ENCODE measurements at places on chromosomes 11 and 22.

DNA sequence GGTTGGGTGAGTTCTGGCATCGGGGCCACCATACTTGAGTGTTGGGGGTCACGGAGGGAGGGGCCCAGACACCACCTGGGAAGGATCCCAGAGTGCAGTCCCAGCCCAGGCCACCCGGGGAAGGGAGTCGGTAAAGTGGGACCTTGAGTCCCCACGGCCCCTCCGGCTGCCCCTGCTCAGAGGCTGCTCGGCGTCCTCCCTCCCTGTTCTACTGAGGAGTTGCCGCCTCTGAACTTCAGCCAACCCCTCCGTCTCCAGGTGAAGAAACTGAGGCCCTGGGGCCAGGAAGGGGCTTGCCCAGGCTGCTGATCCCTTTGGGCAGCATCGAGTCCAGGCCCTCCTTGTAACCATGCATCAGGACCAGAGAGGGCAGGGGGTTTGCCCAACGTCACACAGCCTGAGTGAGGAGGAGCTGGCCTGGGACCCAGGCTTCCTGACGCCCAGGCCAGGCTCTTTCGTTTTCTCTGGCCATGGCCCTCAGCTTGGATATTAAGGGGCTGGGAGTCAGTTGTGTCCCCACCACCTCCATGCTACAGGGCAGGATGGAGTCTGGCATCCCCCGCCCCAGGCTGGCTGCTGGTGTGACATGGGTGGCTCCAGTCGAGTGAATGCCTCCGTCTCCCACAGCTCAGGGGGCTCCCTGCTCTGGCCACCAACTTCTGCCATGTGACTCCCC is 1.3 kb downstream of the PARVG start:
- no peak for DNase-seq

DNA sequence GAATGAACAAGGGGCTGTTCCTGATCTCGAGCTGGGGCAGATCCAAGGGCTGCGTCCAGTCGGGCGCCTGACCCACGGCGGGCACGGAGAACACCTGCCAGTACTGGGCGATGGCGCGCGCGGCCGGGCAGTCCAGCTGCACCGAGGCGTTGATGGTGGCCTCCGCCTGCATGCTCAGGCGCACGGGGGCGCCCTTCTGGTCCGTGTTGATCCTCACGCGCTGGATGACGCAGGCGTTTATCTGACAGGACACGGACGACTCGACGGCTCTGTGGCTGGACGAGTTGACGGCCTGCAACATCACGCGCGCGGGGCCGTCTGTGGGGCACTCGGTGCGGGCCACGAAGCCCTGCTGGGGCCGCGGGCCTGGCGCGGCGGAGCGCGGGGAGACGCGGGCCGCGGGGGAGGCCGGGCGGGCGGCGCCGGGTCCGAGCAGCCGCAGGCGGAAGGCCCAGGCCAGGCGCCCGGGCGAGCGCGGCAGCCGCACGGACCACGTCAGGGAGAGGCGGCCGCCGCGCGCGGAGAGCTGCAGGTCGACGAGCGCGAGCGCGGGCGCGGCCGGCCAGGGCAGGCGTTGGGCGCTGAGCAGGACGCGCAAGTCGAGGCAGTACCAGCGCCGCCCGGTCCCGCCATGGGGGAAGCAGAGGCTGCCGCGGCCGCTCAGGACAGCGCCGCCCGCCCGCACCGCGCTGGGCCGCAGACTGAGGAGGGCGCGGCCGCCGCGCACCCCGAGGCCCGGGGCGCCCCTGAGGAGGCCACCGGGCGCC is 511 bp downstream of the PKDREJ start:
- no peak for DNase-seq

GRCh38 chr11:40354121-40354520 is 1105.3 kb downstream of the LRRC4C start:
- no peak for DNase-seq

- DNase-seq, result no peak
These were observed 16.5 kb downstream of the TUB start for GRCh38 chr11:8097468-8097867.

DNA sequence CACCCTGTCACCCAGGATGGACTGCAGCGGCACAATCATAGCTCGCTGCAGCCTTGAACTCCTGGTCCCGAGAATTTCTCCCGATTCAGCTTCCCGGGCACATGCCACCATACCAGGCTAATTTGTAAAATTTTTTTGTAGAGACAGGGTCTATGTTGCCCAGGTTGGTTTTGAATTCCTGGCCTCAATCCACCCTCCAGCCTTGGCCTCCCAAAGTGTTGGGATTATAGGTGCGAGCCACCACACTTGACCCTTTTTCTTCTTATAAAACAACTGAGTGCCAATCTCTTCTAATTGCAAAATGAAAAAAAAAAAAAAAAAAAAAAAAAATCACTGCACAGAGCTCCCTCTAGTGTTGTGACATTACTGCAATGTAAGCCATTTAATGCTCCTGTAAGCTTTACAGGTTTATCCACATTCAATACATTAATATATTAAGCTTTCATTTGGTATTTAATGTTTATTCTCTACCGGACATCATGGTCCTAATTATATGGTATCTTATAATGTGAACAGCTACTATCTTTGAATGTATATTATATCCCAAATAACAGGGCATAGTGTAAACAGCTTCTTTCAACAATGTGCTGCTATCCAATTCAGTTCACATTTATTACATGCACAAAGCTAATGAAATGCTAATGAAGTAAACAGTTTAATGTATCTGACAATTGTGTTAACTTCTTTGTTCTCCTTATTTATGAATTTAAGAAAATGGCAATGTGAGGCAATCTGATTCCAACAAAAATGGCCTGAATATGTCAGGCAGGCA is 44.6 kb downstream of the COPB1 start:
- DNase-seq, result no peak

- DNase-seq, result no peak
These were observed 411.3 kb downstream of the INSC start for GRCh38 chr11:15526032-15526431.

DNA sequence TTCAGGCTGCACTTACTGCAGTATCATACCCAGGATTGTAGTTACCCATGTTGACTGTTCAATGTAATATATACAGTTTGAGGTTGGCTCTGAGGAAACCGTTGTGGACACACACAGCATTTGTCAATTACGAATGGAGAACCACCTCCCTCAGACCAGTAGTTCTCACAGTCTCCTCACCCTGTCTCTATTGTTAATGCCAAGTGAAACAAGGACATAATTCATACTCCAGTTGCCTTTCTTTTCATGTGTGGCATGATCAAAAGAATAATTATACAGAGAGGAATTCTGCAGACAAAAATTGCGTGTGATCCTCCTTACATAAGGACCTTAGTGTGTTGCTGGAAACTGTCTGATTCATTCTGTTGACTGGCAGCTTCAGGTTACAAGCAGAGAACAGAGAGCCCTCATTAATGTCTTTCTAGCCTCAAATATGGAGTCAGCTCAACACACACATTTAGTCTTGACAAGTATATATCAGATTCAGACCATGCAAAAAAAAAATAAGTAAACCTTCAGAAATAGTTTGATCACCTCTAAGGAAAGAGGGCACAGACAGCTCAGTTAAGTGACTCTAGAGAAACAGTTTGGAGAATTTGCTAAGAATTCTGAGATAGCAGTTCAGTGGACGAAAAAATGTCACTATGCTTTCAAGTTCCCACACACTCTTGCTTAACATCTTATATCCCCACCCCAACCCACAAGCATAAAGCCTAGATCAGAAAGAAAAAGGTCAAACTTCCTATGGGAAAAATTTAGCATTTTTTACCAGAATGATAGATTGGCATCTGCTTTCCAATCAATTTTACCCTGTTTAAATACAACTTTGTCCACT is 96.1 kb downstream of the MAML2 start:
- peak; percentile 34 for DNase-seq

- no peak for DNase-seq
These were observed 17.5 kb downstream of the BCR start for GRCh38 chr22:23197836-23198235.

DNA sequence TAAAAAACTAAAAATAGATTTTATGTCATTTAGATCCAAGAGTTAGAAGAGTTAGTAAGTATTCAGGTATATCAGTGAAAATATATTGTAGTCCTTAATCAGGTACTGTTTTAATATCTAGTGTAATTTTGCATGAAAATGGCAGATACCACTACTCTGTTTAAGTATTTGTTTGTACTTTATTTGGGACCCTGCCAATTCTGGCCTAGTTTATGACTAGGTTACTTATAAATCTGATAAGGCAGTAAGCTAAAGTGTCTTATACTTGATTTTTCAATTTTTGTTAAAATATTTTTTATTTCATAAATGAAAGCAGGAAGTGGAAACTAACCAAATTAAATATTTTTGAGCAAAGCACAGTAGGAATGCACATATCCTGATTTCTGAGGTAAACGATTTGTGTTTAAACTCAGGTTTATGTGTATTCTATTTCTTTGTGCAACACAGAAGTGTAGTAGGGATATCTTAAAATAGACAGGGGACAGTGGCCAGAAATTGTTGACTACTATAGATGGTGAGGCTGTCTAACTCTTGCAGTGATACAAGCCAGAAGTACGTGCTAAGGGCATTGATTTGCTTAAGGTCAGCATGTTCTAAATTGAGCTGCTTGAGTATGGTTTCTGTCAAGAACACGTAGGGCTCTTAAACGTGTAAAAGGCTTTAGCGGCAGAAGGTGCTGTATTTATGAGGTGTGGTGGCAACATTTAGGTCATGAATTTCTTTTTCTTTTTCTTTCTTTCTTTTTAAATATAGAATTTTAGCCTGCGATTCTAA is 34.0 kb downstream of the HIPK3 start:
- DNase-seq, result no peak

All from NCI-H187 treated with DMSO at 0.1 percent for 48 hours (cell line).